Stimulated activated CD4-positive, alpha-beta T cell treated with anti-CD3 and anti-CD28 coated beads, Interleukin-12 subunit alpha, Interleukin-12 subunit beta, amount 100 ng/mL, for 24 hours (primary cell): ENCODE measurements at places on chromosomes 2 and 18.

- no peak for DNase-seq
Observed at GRCh38 chr2:24814516-24814915, 21.3 kb downstream of the CENPO start.

GRCh38 chr2:240997856-240998705 is at the start of gene SNED1:
SNED1 (plus strand) TSS chr2:240998618; CDS start chr2:240998838, 220 bp downstream.
- DNase-seq: no peak

GRCh38 chr2:218221000-218221399 is 4.0 kb downstream of the ARPC2 start:
- no peak for DNase-seq

GRCh38 chr2:33292981-33293595 is 183.4 kb upstream of the RASGRP3 start:
- DNase-seq: no peak

- DNase-seq: no peak
Observed at GRCh38 chr2:217562871-217563480, 439.8 kb downstream of the TNS1 start.

- DNase-seq: no peak
Observed at GRCh38 chr2:104582471-104582870, 271.4 kb upstream of the POU3F3 start.

DNA sequence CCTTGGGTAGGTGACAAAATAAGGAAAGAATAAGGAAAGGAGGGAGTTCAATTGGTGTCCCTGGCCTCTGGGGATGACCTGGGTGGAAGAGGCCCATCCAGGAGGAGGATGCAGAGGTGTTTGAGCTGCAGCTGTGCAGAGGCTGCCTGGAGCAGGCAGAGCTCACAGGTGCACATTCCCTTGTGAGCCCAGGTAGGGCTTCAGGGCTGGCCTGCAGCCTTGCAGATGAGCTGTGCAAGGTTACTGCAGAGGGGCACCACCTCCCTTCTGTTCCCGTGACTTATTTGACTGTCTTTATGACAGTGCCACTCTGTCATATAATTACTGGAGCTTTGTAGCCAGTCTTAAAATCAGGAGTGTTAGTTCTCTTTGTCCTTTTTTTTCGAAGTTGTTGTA is 263.2 kb upstream of the HS6ST1 start:
- DNase-seq: no peak

DNA sequence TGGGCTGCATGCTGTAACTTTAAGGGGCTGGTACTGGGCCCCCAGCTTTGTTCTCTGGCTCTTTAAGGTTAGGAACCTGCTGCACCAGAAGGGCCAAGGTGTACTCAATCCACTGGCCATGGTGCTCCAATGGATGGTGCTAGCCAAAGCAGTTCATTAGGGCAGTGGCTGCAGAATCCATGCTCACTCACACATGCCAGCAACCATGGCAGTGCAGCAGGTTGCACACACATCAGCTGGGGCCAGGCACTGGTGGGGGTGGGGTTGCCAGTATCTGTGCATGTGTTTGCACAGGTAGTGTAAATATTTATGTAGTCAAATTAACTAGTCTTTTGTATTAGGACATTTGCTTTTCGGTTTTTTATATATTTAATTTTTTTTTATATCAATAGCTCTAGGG is 228.3 kb upstream of the EPC2 start:
- DNase-seq: no peak

GRCh38 chr2:237662671-237663093 is 35.3 kb downstream of the LRRFIP1 start:
- DNase-seq: no peak

GRCh38 chr18:8084160-8084559 is 517.0 kb downstream of the PTPRM start:
- DNase-seq: no peak

GRCh38 chr18:74499633-74500032 is 3.5 kb downstream of the CNDP2 start:
- DNase-seq: peak; percentile 8

GRCh38 chr2:217437290-217437870 is 565.4 kb downstream of the TNS1 start:
- DNase-seq: no peak

GRCh38 chr2:233189025-233189424 is 62.4 kb upstream of the ATG16L1 start:
- DNase-seq: no peak

DNA sequence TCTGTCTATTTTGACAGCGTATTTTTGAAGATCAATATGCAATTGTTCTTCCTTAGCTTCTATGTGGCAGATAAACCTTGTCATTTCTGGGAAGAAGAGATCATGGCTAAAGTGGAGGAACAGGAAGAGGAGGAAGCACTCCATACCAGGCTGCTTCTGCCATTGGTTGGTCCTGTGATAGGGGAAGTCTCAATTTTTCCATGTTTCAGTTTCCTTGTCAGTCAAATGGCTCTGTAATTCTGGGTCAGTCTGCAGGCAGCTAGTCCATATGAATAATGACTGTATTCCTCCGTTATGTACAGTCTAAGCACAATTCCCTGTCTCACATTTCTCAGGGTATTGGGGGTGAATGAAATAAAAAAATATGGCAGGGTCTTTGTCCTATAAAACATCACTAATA is 277.6 kb upstream of the CXCR4 start:
- no peak for DNase-seq

GRCh38 chr2:2266699-2267449 is 64.2 kb downstream of the MYT1L start:
- no peak for DNase-seq

DNA sequence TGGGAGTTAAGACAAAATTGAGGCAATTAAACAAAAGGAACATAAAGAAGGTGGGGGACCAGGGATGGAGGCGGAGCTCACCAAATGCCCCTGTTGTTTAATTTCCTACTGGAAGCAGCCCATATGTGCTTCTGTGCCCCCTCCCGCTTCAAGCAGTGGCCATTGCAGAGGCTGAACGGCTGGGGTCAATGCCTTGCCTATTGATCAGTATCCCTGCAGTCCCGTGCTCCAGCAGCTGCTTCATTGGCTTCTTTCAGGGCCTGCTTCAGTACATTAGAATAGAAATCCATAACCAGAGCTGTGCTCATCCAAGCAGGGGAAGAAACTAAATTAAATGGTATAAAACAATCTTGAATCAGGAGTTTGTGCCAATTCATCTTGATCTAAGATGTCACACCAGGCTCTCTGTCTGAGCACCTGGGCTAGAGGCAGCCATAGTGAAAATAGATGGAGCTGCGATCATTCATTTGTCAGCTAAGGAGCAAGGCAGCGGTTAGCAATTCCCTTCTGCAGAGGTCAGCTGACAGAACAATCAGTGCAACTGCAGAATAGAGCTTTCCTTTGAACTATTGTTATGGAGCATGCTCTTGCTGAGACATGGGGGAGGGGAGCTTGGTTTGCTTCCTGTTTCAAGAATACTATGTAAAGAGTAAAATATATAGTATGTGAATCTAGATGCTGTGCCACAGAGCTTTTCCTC is 222.4 kb downstream of the WDR7 start:
- DNase-seq: no peak
